Mesenteric fat pad (tissue), 1 donor: ENCODE measurements at places on chromosomes 7 and 10. TPM values are rescaled to one million over a fixed set of nuclear protein-coding genes. Genes with fewer than 3 reads are reported as not detected.

The POM121C gene
- total RNA-seq: 46.5 TPM

The CYP3A4 gene
- total RNA-seq: 0.26 TPM

The HOXA9 gene
- total RNA-seq: 10.4 TPM

The CCL26 gene
- 21.4 TPM for total RNA-seq

The TES gene
- 30.3 TPM for total RNA-seq

The OTUD1 gene
- 13.8 TPM for total RNA-seq

- DNase-seq: no peak
These were observed 18.3 kb downstream of the MARCHF5 start for GRCh38 chr10:92309272-92309671.

- no peak for DNase-seq
These were observed 57.0 kb downstream of the ZNF277 start for GRCh38 chr7:112263519-112263918.

DNA sequence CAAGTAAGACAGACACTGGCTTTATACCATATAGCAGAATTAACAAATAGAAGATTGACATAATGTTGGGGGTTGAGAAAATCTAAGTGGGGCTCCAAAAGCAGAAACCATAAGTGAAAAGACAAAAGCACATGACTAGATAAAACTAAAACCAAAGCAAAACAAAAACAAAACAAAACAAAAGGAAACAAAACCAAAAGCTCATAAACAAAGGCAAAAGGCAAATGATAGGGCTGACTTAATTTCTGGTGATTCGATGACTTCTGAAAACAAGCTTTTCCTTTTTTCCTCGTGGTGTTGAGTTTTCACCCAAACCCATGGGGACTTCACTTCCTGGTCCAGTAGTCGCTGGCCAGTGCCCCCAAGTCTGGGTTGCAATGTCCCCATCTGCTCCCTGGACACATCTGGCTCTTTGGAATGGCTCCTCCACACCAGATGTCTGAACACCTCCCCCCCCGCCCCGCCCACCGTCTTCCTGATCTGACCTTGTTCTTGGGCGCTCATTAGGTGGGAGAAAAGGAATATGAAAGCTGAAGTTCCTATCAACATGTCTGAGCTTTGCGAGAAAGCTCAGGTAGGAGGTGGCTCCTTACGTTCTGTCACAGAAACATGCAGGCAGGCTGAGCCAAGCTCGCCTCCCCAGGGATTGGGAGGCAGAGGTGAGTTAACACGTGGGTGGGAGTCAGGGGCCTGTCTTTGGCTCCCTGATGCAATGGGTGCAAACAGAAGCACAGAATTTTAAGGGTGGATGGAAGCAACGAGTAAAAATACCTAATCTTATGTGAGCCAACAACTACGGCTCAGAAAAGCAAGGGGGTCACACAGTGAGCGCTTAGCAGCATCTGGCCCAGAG is 121.0 kb downstream of the NEURL1 start:
- DNase-seq: no peak

- no peak for DNase-seq
These were observed 88.0 kb upstream of the NAMPT start for GRCh38 chr7:106372595-106373318.

DNA sequence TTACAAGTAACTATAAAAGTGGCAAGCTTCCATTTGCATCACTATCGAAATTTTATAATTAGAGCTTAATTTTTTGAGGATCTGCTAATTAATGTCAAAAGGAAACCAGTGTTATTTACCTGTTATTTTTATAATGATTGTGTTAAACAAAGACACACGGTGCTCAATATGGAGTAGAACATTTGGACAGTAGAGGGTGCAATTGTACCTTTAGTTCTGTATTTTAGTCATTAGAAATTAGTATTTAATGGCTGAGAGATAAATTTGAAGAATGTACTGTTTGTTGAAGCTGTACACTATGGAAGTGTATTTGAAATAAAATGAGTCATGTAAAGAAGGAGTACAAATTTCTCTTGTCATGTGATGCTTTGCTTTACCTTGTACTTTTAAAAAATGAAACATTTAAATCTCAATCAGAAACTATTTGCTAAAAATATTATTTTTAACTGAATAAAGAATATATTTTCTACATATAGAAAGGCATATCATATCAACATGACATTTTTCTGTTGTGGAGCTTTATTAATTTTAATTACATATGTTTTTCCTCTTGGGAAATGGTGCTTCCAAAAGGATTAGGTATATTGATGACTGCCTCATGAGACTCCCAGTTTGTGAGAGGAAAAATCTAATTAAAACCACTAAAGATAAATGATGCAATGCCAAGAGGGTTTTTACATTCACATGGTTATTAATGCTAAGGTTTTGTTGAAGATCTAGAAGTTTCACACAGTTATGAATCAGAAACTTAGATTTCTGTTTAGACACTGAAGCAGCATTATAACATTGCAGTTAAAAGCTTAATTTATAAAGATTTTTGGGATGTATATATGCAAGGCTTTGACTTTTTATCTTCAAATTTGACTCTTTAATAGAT is 10.4 kb upstream of the PRKG1 start:
- no peak for DNase-seq

DNA sequence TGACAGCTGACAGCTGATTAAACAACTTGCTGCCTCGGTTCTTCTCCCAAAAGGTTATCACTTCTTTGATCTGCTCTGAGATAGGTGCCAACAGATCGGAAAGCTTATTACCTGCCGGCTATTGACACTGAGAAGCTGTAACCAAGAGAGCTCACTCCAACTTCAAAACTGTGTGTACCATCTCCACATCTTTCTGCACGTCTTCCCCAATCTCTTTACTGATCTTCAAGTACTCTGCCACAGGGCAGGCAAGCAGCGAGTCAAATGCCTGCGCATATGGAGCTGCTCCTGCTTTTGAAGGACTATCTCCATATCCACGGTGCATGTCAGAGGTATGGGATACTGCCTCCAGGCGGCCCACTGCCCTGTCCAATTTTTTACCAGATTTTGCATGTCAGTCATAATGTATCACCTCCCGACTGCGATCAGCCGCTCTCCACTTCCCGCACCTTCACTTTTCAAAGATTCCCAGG is 352 bp upstream of the ZNF485 start:
- no peak for DNase-seq

- DNase-seq: no peak
These were observed 102.7 kb downstream of the PDGFA start for GRCh38 chr7:416761-417624.

GRCh38 chr7:94050046-94050445 is 45.9 kb upstream of the BET1 start:
- DNase-seq: no peak

DNA sequence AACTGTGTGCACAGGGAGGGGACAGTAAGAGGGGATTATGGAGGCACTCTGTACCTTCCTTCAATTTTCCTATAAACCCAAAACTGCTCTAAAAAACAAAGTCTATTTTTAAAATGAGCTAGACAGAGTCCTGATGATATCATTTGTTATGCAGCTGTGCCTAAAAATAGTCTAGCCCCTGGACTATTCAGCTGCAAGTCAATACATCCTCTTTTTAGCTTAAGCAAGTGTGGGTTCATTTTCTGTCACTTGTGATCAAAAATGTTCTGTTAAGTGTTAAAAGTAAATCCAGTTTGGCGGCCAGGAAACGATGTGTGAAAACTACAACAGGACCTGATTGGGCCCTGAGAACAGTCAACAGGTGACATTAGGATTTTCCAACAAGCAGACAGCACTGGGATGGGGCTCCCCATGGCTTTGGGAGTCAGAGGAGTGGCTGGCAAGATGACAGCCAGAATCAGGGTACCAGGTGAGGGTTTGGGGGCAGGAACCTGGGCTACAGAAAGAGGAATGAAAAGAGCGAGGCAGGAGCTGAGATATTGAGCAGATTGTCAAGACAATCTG is 33.9 kb downstream of the FAM107B start:
- DNase-seq: no peak

DNA sequence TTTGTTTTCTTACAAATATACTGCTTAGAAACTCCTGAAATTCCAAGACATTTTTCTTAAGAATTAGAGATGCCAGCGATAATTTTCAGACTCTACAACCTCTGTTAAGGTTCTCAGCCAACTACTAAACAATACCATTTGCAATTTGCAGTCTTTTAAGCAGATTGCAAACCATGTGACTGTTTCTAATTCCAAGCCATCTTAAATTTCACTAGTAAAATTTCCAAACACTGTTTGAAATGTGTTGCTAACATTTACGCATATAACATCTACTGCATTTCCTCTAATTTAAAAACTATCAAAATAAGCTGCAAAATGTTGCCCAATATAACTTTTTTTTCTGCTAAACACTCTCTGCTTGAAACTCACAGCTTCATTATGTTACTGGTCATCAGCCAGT is 56.0 kb upstream of the MACROH2A2 start:
- no peak for DNase-seq
